Breast epithelium (tissue), 4 donors: ENCODE measurements at places on chromosomes 1 and 21. TPM values are rescaled to one million over a fixed set of nuclear protein-coding genes. Genes with fewer than 3 reads are reported as not detected.

Gene MCOLN3
- total RNA-seq: 3.2 TPM

Gene AXDND1
- total RNA-seq: 0.98 TPM

Gene PI4KB
- 59.2 TPM for total RNA-seq

DNA sequence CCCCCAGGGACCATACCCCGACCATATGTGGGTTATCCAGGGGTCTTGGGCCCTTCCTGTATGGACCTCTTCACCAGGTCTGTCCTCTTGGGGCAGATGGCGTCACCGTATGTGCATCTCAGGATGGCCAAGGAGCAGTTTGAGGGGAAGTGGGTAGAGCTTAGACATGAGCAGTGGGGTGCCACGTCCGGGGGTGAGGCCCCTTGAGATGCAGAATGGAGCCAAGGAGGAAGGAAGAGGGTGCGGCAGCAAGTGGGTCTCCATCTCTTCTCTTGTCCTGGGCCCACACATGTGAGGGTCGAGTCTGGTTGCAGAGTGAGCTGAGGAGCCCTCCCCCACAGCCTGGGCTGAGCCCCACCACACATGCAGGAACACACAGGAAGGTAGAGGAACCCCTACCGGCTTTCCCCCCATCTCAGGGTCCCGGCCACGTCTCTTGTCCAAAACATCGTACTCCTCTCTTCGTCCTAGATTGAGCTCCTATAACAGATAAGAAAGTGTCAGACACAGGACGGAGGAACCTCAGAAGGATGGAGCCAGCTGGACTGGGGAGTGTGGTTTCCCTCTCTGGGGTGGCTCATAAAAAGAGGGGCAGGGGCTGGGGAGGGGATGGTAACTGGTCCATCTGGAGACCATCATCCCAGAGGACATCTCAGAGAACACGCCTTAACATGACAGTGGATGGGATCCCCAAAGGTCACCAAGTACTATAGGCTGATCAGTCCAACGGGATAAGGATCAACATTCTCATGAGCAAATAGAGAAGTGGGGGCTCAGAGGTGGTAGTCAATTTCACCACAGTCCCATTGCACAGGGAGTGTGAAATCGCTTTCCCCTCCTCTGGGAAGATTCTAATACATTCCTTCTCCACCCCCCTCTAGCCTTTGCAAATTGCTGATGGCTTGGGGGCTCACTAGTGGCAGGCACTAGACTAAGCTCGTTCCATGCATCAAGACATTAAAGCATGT, 79.9 kb downstream of the CD247 start:
- no peak overlapping the region for H3K27ac ChIP-seq
- DNase-seq: no peak
- H3K27me3 ChIP-seq: no peaks in the 10 kb centered on the region
- H3K4me1 ChIP-seq: no peaks in the 10 kb centered on the region
- H3K4me3 ChIP-seq: no peak overlapping the region

DNA sequence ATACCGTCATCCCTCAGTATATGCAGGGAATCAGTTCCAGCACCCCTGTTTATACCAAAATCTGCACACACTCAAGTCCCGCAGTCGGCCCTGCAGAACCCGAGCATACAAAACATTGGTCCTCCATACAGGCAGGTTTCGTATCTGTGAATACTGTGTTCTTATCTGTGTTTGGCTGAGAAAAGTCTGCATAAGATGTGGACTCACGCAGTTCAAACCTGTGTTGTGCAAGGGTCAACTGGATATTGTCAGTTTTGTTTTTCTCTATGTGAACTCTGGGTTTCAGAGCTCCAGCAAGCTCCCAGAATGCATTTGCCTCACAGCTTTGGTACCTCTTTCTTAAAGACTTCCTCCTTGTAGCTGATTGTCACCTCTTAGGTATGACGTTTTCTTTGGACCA, 100.6 kb downstream of the NR5A2 start:
- H3K27me3 ChIP-seq: no peaks in the 10 kb centered on the region
- no peaks in the 10 kb centered on the region for H3K4me1 ChIP-seq
- H3K36me3 ChIP-seq: no peaks in the 10 kb centered on the region

DNA sequence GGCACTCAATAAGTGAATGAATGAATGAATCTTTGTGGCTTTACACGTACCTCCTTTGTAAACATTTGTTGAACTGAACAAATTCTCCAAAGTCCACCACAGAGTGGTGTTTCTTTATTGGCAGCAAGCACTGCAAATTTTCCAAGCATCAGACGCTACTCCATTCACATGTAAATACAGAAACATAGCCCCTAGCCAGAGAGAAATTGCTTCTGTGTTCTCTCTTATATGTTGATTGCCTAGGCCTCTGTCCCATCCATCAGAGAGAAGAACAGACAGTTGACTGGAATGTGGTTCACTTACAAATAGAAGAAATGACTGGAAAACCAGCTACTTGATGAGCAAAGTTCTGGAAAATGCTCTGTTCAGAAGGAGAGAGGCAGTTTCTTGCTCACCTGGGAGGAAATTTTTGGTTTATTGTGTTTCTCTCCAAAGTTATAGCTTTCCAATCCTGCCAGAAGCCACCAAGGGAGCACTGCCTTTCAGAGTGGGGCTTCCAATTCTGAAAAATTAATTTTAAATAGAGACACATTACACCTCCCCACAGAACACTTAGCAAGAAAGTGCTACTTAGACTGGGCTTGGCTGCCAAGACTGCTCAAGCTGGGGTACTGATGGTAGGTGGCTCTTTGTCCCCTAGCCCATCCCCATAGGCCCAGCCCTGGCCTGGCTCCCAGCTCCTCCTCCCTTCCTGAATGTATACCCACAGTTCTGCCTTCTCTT, 18.1 kb upstream of the KIRREL1 start:
- no peak overlapping the region for H3K27ac ChIP-seq
- H3K27me3 ChIP-seq: no peaks in the 10 kb centered on the region
- no peak overlapping the region for H3K4me3 ChIP-seq
- no peak for DNase-seq

DNA sequence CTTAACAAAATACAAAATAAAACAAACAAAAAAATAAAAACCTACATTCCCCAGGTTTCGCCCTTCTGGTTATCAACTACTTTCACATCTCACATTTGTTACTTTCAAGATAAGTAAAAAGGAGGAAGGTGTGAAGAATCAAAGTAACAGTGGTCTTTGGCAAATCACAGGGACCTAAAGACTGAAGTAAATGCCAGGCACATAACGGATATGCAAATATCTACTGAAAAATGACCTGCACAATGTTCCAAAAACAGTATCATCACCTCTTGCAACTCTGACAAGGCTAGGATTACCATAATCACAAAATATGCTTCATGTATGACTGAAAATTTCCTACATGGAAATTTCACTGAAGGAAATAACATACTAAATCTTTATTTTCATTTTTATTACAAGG, 29.3 kb downstream of the COP1 start:
- H3K4me3 ChIP-seq: no peak overlapping the region
- H3K4me1 ChIP-seq: no peaks in the 10 kb centered on the region
- no peaks in the 10 kb centered on the region for H3K36me3 ChIP-seq
- H3K27me3 ChIP-seq: no peaks in the 10 kb centered on the region
